Stimulated activated CD4-positive, alpha-beta T cell treated with anti-CD3 and anti-CD28 coated beads, Interleukin-2, amount 100 ng/mL, for 24 hours (primary cell): ENCODE measurements at places on chromosomes 1 and 21.

GRCh38 chr1:42947965-42948732 is 10.5 kb downstream of the SLC2A1 start:
- DNase-seq, result no peak

DNA sequence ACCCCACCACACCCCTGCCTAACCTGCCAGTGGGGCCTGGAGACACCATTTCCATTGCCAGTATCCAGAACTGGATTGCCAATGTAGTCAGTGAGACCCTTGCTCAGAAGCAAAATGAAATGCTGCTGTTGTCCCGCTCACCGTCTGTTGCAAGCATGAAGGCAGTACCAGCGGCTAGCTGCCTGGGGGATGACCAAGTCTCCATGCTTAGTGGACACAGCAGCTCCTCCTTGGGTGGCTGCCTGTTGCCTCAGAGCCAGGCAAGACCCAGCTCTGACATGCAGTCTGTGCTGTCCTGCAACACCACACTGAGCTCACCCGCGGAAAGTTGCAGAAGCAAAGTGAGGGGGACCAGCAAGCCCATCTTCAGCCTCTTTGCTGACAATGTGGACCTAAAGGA is 33.4 kb downstream of the STYXL2 start:
- DNase-seq, result no peak

DNA sequence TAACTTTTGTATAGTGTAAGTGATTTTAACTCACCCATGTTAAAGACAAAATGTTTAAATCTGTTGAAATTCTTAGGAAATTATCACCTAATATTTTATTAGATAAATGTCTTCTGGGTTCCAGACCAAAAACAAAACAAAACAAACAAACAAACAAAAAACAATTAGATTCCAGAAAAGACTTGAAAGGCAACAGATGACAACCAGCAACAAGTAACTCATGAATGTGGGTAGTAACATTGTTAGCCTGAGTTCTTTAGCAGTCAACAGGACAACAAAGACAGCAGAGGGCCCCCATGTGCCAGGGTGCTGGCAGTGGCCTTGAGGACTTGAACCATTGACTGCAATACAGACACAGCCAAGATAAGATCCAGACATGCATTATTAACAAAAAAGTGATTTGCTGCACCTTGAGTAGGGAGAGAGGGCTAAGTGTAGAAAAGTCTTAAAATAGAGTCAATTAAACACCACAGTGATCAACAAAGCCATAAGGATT is 2.4 kb upstream of the CD247 start:
- DNase-seq, result no peak

DNA sequence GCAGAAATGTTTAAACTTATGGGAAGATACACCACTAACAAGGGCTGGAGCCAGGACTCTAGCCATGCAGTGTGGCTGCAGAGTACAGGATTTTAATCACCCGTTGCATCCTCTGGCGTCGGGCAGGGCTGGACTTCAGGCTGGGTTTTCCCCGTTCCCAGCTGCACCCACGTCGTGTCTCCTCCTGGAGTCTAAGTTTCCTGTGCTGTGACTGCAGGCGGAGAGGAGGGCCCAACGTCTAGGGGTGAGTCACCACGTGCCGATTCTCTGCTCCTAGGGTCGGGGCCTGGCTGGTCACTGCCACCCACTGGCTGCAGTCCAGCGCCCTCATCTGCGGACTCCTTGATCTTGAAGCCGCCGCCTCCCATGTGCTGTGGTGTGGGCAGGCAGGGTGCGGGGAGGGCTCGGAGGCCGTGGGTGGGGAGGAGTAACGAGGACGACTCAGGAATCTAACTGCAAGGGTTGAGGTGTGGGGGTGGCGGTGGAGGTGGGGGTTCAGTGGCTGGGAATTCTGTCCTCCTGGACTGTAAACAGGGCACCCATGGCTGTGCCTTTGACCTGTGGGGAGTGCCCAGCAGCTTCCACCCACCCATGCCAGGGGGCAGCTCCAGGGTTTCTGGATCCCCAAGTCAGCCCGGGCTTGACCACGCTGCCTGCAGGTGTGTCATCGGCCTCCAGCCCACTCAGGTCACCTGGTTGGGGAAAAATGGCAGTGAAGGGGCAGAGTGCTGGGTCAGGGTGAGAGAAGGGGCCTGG is 77.8 kb downstream of the ALPL start:
- DNase-seq, result no peak

DNA sequence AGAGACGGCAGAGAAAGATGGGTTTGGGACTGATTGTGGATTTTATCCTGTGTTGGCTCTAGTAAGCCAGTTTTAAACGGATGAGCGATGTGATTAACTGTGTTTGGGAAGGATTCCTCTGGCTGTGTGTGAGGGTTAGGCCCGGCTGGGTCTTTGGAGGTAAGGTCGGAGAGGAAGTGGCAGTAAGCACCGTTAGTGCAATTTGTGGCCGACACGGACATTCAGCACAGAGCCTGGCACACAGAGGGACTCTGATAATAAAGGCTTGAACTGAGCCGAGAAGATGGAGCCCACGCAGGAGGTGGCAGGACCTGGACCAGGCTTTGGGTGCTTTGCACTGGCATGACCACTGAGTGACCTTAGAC is 1.3 kb downstream of the MTFR1L start:
- DNase-seq, result no peak

DNA sequence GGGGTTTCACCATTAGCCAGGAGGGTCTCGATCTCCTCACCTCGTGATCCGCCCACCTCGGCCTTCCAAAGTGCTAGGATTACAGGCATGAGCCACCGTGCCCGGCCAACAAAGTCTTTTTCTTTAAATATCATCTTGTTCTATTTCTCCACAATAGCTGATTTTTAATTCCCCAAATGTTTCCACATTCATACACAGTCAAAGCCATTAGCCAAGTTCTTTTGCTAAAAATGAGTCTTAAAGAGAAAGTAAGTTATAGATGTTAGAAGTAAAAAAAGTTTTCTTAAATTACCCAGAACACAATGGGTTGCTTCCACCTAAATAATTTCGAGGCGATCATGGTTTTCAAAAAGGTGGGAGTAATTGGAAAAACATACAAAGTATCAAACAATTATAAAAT is 30.6 kb downstream of the C2CD2 start:
- DNase-seq, result no peak

DNA sequence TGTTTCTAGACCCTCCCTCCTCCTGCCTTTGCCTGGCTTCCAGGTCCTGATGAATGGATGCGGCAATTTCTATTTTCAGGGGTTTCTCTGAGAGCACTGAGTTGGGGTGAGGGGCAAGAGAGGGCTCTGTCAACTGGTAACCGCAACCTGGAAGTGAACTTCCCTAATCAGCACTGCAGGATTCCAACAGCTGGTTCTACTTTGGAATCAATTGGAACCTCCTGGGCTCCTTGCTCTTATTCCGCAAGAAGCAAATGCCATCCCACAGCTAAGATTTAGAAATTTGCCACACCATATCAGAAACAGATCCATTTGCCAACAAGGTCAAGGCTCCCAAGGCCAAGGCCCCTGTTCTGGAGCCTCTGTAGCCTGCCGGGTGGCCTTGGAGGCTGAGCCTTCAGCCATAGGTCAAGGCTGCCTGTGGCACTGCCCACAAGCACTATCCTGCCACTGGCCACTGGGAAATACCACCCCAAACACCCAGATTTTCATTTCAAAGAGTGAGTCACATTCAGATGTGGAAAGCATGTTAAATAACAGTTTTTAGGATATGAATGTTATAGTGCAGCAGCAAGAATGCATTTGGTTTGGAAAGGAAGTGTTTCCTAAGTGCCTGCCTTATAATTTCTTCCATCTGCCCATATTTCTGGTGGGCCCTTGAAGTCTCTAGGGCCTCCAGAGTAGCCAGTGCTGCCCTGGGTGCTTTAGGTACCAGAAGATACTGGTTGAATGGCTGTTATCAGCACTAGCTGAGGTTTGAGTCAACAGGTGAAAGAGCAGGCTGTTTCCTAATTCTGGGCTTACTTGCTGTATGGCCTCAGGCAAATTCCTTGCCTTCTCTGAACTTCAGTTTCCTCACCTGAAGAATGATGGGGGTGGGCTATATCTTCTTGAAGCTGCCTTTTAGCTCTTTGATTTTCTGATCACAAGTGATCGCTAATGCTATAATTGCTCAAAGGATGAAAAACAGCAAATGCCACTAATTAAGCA is 56.3 kb upstream of the JUN start:
- no peak for DNase-seq
